CD4-positive, alpha-beta T cell treated with Interleukin-6 for 4 hours (primary cell): ENCODE measurements at places on chromosomes 4 and X.

- DNase-seq = no peak
Observed at GRCh38 chrX:95995583-95995982, 689.1 kb upstream of the DIAPH2 start.

DNA sequence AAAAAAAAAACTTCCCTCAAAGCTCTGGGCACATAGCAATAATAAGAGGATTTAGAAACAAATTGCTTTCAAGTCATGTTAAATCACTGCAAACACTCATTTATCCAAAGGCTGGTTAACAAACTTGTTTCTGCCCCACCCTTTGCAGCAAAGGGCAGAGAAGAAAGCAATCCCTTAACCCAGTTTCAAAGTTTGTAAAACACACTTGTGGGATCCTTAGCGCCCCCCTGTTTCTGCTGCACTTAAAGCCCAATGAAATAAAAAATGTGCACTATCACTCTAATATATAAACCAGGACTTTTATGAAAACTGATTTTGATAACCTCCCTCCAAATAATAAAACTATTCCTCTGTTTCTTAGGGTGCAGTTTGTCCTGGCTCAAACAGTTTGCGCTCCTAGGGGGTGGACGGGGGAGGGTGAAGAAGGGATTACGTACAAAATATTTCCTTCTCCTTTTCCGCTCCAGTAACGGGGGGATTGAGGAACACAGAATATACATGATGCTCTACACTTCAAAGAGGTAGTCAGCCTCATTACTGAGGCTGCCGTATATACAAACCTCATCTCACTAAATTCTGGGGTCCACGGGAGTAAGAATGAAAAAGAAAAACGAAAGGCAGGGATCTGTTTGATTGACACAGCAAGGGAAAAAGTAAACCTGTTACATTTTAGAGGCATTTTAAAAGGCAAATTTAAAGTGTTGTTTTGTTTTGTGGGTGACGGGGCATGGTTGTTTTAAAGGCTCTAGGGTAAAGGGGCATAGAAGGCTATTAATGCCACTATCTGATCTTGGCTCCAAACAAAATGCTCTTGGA, 3.1 kb upstream of the PCDH10 start:
- DNase-seq = no peak

GRCh38 chr4:17103231-17103630, 204.8 kb upstream of the LDB2 start:
- no peak for DNase-seq

GRCh38 chr4:95304898-95305297, 243.9 kb downstream of the UNC5C start:
- DNase-seq = no peak

GRCh38 chr4:43556262-43556661, 663.7 kb downstream of the GRXCR1 start:
- no peak for DNase-seq

GRCh38 chrX:121876305-121876704, 828.9 kb downstream of the GLUD2 start:
- DNase-seq = no peak

DNA sequence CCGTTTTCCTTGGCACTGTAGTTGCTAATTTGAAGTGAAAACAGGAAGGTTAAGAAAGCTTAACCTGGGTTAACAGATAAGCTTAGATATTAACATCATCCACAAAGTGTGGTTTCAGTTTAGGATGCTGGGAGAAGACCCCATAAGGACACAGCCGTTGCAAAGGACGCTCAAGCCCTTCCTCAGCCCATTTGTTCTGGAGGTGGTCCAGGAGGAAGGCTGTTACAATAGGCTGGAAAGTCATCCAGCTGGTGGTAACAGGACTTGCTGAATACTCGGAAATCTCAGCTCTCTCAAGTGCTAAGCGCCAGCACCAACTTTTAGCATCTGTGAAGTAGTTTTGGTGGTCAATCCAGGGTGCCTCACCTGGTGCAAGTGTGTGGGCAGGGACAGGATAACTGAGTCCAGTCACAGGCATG, 14.2 kb downstream of the CHST7 start:
- DNase-seq = no peak

DNA sequence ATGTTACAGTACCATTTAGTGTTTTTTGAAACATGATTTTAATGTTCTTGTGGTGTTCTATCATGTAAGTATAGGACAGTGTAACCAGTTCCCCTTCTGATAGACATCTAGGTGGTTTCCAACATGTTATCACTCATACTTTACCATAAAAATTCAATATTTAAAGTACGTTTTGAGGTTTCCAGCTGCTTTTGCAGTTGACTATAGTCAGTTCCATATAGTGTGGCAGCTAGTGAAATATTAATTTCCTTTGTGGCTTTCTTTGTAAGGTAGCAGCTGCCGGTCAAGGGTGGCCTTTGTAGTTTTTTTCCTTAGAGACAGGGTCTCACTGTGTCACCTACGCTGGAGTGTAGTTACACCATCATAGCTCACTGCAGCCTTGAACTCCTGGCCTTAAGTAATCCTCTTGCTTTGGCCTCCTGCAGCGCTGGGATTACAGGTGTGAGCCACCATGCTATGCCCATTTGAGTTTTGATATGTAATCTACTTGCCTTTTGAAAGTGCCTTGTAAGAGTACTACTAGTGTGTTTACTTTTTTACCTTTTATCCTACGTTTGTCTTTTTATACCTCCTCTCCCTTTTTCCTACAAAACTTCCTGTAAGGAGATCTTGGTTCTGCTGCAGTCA, 63.0 kb downstream of the ARHGAP10 start:
- DNase-seq = no peak

DNA sequence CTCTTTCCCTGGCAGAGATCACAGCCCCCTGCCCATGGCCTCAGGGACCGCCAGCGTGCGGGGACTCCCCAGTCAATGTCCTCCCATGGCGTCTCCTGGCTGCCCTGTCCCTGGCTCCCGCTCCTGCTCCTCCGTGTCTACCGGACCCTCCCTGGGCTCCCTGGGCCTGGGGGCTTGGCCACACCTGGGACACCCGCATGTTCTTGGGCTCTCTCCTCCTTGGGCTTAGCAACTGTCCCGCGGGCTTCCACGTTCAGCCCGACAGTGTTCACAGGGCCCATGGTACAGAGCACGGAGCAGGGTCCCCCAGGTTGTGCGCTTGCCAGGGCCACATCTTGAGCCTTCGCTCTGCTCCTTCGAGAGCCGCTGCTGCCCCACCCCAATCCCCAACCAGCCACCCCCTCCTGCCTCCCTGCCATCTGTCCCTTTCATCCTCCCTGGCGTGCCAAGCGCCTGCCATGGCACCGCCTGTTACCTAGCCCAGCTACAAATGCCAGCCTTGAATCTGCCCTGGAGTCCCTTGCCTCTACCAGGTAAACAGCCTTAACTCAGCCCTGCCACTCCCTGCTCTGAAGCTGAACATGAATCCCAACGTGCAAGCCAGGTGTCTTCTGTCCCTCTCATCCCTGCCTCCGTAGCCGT, 3.9 kb downstream of the AVPR2 start:
- no peak for DNase-seq

GRCh38 chr4:168551211-168551610, 54.4 kb downstream of the PALLD start:
- no peak for DNase-seq

- DNase-seq = peak; percentile 24
Observed at GRCh38 chr4:1752284-1753041, 31.1 kb downstream of the TACC3 start.

- no peak for DNase-seq
Observed at GRCh38 chrX:30568136-30568535, 9.4 kb downstream of the TASL start.

DNA sequence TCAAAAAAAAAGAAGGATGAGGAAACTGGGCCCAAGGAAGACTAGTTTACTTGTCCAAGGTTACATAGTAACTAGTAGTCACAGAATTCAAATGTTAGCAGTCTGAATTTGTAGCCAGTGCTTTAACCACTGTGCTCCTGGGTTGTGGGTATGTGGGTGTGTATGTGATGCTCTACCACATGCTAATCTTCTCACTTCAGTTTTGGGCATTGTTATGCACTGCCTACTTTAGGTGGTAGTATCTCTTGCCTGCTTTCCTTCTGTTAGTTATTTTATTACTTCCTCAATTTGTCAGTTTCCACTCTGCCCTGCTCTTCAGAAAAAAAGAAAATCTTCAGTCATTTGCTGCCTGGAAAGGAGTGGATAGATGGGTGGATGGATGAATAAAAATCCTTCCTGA, 219.2 kb downstream of the RPA4 start:
- DNase-seq = no peak

- no peak for DNase-seq
Observed at GRCh38 chr4:150206265-150206664, 128.0 kb downstream of the DCLK2 start.

DNA sequence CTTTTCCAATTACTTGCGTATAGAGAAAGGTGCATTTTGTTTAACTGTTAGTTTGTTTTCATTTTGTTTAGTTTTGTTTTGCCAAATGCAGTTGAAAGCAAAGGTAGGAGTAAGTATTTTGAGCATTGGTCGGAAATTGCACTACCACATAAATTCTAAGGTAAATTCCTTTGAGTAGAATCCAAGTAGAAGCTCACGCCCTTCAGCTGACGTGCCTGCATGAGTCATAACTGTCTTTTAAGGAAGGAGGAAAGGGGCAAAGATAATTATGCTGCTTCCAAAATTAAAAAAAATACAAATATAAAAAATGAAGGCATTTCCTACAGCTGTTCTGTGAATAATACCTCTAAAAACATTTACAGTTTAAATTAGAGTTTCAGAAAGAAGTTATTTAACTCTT, 110.2 kb upstream of the MYOZ2 start:
- DNase-seq = no peak

GRCh38 chr4:87973283-87974169, 2.0 kb upstream of the SPP1 start:
- DNase-seq = peak; percentile 29

DNA sequence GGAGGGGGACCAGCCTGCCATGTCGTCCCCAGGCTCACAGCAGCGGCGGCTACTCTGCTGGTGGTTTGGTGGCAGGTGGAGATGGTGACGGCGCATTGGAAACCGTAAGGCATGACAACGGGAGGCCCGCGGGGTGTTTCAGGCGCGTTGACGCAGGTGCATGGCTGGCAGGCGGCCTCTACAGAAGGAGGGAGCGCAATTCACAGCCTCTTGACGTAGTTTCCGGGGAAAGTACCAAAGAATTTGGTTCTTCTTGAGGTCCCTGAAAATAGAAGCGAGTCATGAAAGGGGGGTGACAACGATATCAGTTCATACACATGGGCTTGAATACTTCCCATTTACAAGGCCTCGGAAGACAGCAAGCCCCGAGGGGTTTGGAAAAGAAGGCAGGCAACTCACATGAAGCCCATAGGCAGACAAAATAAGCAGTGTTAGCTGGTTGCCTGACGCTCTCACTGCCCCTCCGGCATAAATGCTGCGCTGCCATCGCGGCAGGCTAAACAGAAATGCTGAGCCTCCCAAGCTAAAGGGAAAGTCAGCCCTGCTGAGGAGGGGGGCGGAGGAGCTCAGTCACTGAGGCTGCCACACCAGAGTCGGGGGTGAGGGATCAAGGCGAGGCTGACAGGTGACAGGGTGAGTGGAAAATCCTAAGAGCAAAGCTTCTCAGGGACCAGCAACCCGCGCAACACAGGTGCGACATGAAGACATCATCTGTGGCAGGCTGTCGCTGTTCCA, 52.3 kb upstream of the PDLIM3 start:
- DNase-seq = peak; percentile 36

DNA sequence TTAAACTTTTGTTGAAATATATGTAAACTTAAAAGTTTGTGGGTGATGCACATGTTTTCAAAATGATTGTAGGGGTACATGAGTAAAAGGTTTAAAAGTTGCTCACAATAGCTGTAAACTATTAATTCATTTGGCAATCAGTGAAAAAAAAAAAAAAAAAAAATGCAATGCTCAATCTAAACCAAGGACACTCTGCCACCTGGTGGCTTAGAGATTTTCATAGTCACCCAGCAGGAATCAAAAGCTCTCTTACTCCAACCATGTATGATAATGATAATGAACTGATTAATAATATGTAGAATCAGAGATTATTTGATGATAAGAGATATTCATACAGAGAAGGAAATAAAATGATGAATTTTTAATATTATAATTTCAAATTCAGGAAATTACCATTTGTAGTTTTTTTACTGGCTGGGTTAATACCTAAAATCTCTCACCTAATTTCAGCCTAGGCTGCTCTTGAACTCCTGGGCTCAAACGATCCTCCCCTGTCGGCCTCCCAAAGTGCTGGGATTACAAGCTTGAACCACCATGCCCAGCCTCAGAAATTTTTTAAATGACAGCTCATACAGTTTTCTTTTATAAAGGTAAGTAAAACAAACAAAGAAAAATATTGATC, 46.9 kb upstream of the SLC25A4 start:
- DNase-seq = peak; percentile 19

DNA sequence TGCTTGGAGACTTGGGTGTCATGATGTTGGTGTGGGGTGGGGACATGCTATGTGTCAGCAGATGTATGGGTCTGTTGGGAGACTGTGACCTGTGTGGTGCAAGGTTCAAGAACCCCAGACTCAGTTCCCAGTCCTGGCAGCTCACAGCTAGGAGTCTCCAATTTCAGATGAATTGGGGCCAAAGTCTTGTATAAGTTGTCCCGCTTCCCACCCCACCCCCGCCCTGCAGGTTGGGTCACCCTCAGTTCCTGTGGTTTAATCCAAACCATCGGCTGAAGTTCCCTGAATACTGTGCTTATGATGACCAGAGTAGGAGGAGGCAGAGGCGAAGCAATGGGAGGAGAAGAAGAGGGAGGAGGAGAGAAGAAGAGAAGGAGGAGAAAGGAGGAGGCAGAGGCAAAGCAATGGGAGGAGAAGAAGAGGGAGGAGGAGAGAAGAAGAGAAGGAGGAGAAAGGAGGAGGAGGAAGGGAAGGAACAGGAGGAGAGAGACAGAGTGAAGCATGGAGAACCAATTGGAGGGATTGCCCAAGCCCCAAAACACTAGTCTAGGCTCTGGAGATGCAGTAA, 112.6 kb downstream of the EFNB1 start:
- no peak for DNase-seq

DNA sequence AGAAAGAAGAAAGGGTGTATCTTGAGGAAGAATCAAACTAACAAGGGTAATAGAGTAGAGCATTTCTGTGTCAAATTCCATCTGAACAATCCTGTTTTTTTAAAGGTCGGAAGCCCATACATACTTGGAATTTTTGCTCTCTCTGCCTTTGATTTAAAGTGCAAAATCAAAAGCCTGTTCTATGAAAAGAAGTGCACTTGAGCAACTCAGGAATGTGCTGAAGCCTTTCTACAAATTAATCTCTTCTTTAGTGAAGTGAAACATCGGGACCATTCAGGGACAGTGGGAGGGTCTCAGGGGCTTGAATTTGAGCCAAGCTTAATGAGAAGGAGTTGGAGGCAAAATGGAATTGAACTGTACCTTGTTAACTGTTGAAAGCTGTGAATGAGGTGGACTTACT, 1008.5 kb upstream of the LCORL start:
- DNase-seq = no peak

GRCh38 chr4:146462251-146462650, 59.5 kb downstream of the SLC10A7 start:
- no peak for DNase-seq
